ENCODE measurements at places on chromosomes 2 and 18.

DNA sequence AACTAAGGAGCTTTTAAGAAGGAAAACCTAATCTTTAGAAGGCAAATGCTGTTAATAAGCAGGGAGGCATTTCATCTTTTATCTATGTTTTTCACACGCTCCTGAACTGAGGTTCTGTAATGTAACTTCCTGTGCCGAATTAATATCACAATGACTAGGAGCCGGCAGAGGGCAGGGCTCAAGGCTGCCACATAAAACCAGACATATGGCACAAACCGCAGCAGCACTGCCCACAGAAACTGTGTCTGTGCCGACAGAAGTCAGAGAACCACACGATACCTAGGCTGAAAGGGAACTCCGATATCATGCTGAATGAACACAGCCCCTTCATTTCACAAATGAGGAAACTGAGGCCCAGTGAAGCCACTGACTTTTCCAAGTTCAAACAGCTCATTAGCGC, 112.1 kb downstream of the EIPR1 start:
- DNase-seq, result no peak

GRCh38 chr2:26459991-26460612, 17.8 kb downstream of the OTOF start:
- no peak for DNase-seq

- DNase-seq, result no peak
Measured at GRCh38 chr18:52888014-52888413, 548.0 kb downstream of the DCC start.

- no peak for DNase-seq
Measured at GRCh38 chr2:72057308-72057707, 90.4 kb downstream of the CYP26B1 start.

DNA sequence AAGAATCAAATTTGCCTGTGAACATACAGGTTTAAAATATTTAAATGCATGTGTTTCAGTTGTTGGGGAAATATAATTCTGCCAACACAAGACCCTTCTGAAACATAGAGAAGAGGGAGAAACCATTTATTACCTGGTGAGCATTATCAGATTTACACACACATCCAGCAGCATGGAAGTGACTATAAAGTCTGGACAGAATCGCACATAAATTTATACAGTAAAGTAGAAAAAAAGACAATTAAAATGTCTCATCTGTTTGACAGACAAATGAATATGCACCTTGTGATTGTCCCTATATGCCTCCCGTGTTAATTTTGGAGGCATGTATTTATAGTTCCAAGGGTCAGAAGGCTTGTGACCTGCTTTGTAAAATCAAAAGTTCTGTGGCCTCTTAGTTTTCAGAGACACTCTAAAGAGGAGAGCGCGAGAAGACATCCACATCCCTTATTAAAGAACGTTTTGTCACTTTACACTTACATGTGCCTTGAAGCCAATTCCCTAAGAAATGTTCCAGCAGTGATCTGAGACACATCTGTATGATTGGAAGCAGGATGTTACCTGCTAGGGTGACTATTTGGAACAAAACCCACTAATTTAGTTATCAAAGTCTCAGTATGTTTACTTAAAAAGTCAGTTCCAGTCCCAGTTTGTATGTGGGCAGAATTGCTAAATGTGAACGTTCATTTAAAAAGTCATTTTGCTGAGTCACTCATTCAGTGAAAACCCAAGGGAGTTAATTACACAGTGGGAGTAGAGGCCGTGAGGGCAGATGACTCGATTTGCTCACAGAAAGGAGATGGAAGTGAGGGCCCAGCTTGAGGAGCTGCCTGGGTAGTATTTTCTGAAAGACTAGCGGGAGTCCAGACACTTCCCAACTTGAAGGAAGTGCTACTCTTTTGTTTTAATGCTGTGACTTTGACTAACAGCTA, 527.6 kb upstream of the MEX3C start:
- DNase-seq, result no peak

DNA sequence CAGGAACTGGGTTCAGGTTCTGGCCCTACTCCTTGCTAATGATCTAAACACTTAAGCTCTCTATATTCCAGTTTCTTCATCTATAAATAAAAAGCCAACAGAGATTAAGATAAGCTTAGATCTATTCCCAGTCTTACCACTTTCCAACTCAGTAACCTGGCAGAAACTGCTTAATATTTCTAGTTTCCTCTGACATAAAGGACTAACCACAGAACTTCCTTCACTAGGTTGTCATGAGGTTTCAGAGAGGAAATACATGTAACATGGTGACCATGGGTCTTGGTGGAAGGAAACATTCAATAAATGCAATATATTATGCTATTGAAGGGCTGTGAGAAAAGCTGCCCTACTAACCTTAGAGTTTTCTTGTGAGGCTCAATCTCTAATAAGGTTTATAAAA, 114.4 kb upstream of the PDE1A start:
- no peak for DNase-seq

DNA sequence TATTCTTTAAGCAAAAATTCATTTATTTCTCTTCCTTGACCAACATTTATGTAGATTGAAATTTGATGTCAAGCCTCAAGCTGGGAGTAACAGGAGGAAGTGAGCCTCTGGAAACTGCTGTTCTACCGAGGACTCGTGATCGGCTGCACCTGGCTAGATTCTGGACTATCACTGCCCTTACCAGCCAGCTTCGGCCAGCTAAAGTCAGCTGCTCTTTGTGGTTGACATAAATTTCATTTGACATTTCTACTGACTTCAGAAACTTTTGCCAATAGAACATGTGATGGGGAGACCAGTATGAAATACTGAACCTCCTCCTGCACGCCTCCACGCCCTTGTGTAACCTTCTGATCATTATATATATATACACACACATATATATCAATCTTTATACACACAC, 74.2 kb upstream of the RGPD5 start:
- DNase-seq, result no peak

DNA sequence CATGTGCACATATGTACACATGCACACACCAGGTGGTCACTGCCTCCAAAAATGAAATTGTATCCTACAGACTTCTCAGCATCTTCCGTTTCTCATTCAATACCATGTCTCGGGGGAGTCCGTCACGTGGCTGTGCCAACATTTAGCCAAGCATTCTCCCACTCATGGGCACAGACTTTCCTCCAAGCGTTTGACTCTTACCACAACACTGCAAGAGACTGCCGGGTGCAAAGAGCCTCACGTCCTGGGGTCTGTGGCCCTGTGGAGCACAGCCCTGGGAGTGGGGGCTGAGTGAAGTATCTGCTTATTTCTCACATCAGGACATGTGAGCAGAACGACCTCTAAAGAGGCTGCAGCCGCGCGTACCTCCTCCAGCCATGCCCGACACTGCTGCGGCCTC, 28.0 kb downstream of the HDAC4 start:
- no peak for DNase-seq

GRCh38 chr18:57175532-57175931, 28.6 kb downstream of the BOD1L2 start:
- no peak for DNase-seq

DNA sequence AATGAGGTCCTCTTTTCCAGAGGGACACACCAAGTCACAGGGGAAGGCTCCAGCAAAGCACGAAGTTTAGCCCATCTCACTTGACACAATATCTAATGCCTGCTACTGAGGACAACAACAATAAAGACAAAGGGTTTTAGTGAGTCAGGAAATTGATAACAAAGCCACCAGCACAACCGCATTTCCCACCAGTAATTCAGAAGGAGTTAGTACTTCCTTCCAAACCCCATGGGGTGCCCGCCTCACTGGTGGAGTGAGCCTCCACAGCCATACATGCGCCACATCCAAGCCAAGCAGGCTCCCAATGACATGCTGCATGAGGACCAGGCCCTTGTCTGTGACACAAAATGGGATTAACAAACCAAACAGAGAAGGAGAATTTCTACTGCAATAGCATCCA, 40.1 kb downstream of the MRPL35 start:
- DNase-seq, result no peak

GRCh38 chr18:57900906-57901435, 97.9 kb upstream of the ATP8B1 start:
- no peak for DNase-seq

- DNase-seq, result no peak
Measured at GRCh38 chr2:216714376-216714775, 19.0 kb upstream of the IGFBP5 start.

DNA sequence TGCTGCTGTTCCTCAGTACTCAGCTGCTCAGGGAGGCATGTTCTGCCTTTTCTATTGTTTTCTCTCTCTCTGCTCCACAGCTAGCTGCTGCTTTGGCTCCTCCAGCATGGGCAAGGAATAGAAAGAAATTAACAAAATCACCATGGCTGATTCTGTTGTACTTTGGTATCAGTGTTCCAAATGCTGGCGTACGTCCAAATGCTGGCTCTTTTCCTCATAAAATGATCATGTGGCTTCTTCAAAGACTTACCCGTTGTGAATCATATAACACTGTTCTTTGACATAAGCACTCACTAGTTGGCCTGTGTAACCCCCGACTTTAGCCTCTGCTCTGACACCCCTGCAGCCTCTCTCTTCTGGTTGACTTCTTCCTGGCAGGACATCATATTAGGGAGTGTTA, 547.6 kb downstream of the CPS1 start:
- no peak for DNase-seq

- no peak for DNase-seq
Measured at GRCh38 chr2:212427638-212428037, 111.0 kb downstream of the ERBB4 start.

DNA sequence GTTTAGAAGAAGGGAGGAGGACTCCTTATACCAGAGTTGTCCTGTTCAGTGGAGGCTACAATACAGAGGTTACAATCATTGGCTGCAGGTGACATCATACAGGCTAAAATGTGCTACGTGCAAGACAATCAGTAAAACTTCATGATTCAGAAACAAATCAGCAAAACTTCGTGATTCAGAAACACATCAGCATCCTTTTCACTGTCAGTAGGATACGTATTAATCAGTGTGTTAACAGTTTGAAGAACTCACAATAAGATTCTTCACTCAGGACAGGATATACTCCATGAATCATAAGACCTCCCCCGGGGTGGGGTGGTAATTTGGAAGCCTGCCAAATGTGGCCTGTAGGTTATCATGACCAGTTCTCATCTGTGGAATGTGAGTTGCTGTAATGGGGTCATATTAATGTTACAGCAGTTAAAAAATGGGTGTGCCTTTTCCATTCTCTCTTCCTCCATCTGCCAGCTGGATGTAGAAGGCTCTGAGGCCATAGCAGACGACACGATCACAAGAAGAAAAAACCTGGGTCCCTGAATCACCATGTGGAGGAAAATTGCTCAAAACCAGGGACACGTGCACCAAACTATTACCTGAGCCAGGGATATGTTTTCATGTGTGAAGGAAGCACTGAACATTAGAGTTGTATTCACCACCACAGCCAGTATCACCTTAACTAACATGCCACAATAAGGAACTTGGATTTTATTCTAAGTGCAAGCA, 134.8 kb upstream of the CREB1 start:
- DNase-seq, result peak; percentile 18

- DNase-seq, result no peak
Measured at GRCh38 chr2:219409619-219410018, 8.6 kb upstream of the DES start.

GRCh38 chr2:189536830-189537229, 43.8 kb downstream of the SLC40A1 start:
- DNase-seq, result no peak

GRCh38 chr2:62964671-62965070, 86.0 kb upstream of the OTX1 start:
- no peak for DNase-seq

DNA sequence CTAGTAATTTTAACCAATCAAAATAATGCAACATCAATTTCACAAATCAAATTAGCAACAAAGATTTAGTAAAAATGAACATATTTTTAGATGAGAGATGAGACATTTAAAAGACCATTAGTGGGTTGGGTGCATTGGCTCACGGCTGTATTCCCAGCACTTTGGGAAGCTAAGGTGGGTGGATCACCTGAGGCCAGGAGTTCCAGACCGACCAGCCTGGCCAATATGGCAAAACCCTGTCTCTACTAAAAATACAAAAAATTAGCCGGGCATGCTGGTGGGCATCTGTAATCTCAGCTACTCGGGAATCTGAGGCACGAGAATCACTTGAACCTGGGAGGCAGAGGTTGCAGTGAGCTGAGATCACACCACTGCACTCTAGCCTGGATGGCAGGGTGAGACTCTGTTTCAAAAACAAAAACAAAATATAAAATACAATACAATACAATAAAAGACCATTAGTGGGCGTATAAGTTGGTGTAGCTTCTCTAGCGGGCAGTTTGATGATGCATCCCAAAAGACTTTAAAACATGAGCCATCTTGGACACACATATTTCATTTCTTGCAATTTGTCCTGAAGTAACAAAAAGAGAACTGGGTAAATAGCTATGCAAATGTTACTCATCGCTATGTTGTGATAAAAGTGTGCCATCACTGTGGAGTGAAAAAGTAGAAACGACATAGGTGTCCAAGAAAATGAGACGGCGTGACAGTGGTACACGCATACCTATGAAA, 101.8 kb downstream of the COL6A3 start:
- DNase-seq, result no peak

- no peak for DNase-seq
Measured at GRCh38 chr2:226403369-226403768, 396.3 kb downstream of the IRS1 start.

DNA sequence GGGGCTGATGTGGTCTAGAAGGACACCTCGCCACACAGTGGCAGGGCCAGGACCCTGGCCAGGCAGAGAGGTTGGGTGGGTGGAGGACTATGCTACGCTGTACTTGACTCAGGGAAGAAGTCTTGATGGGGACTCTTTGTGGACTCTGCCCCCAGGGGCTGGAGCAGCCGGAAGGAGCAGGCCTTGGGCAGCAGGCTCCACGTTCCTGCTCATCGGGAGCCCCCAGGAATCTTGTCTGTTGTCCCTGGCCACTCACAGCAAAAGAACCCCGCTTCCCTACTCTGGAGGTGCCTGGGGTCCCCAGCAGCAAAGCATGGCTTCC, 79.0 kb downstream of the POLR1A start:
- DNase-seq, result no peak
